NCI-H69 (cell line): ENCODE measurements at places on chromosomes 12 and 14.
A peak's percentile ranks its signal among the peaks of the same experiment; 100 is the strongest.

- no peak for DNase-seq
Observed at GRCh38 chr14:32986791-32987540, 48.3 kb downstream of the NPAS3 start.

DNA sequence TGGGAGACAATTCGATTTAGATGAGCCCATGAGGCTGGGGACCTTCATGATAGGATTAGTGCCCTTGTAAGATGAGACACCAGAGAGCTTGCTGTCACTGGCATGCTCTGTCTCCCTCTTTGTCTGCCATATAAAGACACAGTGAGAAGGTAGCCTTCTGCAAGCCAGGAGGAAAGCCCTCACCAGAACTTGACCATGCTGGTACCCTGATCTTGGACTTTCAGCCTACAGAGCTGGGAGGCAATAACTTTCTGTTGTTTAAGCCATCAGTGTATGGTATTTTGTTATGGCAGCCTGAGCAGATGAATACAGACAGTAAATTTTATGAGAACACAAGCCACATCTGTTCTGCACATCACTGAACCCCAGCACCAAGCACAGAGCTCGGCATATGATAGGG is 38.1 kb upstream of the RASSF3 start:
- no peak for DNase-seq

DNA sequence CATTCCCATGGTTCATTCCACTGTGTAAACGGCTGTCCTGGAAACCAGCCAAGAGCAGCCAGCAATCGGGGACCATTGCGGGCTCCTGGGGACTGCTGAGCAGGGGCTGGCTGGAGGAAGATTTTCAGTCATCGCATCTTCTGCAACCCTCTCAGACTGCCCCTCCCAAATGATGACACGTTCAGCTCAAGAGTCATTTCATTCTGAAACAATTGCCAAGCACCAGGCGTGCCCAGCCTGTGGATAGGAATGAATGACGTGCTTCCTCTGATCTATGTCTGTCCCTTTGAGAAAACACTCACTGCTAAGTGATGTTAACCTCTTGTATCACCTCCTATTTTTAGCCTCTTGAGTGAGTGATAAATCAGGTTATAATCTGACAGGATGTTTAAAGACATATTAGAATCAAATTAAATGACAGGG is 62.0 kb downstream of the NDUFA12 start:
- DNase-seq: peak; percentile 48

GRCh38 chr12:122990961-122991622 is 10.6 kb downstream of the ARL6IP4 start:
- DNase-seq: no peak

DNA sequence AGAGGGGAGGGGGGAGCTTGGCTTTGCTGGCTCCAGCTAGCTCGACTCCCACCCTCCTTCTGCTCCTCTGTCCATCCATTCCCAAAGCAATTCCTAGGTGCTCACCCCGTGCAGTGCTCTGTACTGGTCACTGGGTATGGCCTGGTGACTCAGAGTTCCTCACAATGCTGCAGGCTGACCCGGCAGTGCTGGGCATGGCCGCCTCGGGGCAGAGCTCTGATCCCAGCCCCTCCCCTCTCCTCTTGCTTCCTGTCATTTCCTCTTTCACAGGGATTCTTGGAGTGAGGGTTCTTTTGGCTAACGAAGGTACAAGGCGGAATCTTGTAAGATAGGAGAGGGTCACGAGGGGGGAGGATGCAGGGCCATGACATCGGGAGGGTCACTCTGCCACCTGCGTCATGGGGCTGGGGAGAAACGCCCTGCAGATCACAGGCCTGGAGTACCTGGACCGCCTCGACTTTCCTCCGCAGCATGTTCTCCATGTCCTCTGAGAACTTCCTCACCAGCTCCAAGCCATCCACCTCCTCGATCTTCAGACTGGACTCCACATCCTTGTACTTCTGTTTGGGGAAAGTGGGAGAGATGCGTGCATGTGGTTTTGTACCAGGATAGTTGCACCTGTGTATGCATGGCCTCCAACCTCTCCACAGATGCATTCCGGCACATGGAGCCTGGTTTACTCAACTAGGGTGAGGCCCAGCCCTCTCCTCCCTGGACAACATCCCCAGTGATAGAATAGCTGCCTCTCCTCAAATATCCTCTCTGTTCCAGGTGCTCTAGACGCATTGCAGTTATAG is 5.7 kb downstream of the CACNA2D4 start:
- no peak for DNase-seq

DNA sequence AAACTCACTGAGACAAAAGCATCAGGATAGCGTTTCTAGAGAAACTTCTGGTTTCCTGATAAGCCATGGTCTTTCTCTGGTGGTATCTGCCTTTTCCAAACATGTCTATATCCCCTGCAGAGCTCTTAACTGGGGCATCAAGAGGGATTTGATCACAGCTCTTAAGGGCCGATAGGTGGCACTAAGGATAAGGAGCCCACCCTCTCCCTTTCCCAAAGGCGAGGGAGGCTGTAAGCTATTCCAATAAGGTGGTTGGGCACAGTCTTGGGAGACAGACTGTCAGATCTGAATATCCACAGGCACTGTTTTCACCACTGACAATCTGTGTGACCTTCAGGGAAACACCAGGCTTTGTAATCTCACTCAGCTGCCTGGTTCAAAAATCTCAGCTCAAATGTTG is 206.0 kb downstream of the ADGRD1 start:
- DNase-seq: peak; percentile 6
